ENCODE measurements at places on chromosomes 5 and 9.

DNA sequence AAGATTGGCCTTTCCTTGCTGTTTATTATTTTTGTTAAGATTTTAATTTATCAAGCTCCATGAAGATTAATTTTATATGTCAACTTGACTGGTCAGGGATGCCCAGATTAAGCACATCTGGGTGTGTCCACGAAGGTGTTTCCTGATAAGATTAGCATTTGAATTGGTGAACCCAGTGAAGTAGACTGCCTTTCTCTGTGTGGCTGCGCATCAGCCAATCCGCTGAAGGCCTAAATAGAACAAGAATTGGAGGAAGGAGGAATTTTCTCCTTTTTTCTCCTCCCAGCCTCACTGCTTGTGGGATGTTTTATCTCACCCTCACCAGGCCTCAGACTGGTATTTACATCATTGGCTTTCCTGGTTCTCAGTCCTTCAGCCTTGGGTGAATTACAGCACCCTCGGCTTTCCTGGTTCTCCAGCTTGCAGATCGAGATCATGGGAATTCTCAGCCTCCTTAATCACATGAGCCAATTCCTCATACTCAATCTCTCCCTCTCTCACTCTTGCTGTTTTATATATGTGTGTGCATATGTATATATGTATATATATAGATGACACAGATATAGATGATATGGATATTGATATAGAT lies 135.4 kb upstream of the SPEF2 start:
- no peak for DNase-seq

GRCh38 chr9:124492818-124493217 lies 14.4 kb downstream of the NR5A1 start:
- DNase-seq: no peak

GRCh38 chr5:154254896-154255295 lies 64.4 kb downstream of the GALNT10 start:
- no peak for DNase-seq

DNA sequence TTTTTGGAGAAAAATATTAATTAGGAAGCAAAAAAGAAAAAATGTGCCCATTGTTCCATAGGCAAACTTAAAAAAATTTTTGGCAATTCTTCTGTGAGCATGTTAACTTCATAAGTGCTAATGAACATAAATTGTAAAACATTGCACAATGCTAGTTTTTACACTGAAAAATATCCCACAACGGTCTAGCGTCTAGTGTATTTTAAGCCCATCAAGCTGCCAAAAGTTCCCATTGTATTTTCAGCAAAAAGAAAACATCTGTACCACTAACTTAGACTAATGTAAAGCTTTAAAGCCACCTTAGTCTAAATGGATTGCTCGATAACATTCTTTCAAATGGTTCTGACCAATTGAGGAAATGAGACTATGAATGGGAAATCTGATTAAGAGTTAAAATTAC lies 2.8 kb downstream of the NR6A1 start:
- no peak for DNase-seq

DNA sequence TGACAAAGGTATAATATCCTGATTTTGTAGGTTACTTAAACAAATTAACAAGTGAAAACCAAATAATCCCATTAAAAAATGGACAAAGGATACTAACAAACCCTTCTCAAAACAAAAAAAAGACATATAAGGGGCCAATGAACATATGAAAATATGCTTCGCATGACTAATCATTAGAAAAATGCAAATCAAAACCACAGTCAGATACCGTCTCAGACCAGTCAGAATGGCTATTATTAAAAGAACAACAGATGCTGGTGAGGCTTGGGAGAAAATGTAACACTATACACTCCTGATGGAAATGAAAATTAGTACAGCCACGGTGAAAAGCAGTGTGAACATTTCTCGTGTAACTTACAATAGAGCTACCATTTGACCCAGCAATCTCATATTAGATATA lies 1542.2 kb upstream of the CDH9 start:
- no peak for DNase-seq

DNA sequence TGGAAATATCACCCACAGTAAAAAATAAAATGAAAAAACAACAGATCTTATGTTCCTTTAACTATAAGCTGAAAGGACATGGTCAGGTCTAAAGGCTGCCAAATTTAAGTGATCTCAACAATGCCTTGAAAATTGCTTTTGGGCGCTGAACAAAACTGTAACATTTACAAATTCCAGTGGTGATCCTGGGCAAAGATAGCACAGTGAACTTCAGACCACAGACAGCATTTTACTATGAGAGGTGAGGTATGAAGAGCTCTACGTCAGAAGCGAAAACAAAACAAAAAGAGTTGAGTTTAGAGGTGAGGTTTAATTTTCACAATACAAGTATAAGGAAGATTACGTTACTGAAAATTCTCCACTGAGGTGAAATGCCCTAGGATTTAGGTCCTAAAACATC lies 165.8 kb upstream of the STK32A start:
- no peak for DNase-seq

- DNase-seq: no peak
Measured at GRCh38 chr5:149839761-149840160, 104.8 kb downstream of the PDE6A start.

DNA sequence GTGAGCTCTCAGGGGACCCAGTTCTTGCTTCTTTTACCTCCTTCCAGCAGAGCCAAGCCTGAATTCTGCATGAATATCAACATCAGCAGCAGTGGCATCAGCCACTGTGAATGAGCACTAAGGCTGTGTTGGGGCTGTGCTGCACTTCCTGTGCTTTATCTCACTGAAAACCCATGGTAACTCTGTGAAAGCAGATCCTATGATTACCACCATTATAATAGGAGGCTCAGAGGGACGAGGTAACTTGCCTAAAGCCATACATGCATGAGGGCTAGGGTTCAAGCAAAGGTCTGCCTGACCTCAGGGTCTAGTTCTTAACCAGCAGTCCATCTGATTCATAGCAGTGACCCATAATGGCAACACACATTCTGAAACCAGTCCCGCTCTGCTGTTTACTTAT lies 60.5 kb upstream of the RAPGEF1 start:
- no peak for DNase-seq

DNA sequence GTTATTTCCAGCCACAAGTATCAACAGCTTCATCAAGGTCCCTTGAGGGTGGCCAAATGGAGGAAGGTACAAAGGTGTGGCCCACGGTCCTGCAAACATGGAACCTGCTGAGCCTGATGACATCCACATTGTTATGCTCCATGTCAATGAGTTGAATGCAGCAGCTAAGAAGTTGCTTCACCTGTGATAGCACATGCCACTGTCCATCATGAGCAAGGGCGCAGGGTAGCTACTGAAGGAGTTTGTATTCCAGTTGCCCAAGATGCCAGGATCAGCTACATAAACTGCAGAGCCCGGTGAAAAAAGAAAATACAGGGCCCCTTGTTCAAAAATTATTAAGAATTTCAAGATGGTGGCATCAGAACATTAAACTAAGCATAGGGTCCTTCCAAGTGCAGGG lies 24.2 kb downstream of the LSM11 start:
- DNase-seq: no peak

- DNase-seq: no peak
Measured at GRCh38 chr9:103041961-103042360, 46.8 kb downstream of the CYLC2 start.

DNA sequence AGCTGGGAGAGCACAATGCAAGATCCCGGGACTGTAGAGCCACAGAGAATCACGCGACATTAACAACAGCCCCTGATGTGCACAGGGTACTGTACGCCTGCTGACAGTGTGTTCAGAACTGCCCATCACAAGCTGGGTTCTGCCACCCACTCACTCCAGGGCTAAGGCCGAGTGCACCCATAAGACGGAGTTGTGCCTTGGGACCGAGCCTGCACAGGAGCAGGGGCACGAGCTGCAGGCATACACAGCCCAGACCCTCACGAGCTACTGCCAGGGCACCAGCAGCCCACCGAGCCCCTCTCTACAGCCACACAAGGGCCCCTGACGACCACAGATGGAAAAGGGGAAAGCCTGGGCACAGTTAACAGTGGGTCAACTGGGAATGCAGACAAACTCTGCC lies 67.8 kb downstream of the CAMSAP1 start:
- DNase-seq: no peak

DNA sequence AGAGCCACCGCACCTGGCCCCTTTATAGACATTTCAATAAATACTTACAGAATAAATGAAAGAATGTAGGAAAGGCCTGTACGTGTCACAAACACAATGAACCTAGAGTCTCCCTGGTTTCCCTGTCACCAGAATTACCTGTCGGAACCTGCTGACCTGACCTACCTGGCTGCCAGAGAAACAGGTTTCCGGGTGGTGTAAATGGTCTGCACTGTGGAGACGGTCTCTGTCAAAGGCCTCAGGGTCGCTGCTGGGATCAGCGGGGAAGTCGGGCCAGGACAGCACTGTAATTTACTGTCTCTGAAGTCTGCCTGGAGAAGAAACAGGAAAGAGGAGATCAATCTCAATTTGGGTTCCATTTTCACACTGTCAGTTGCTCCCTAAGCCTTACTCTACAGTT lies 9.3 kb upstream of the FRRS1L start:
- no peak for DNase-seq

DNA sequence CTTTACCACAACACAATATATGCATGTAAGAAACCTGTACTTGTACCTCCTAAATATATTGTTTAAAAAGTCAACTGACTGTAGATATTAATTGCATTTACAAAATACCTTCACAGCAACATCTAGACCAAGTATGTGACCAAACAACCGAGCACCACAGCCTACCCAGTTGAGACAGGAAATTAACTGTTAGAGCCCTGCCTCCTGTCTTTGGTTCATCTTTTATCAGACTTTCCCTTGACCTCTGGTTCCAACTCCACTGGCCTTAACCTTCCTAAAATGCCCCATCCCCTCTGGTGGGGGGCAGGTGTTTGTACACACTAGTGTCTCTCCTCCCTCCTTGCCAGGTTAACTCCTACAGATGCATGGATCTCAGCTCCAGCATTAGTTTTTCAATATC lies 155.0 kb upstream of the PANK3 start:
- no peak for DNase-seq

DNA sequence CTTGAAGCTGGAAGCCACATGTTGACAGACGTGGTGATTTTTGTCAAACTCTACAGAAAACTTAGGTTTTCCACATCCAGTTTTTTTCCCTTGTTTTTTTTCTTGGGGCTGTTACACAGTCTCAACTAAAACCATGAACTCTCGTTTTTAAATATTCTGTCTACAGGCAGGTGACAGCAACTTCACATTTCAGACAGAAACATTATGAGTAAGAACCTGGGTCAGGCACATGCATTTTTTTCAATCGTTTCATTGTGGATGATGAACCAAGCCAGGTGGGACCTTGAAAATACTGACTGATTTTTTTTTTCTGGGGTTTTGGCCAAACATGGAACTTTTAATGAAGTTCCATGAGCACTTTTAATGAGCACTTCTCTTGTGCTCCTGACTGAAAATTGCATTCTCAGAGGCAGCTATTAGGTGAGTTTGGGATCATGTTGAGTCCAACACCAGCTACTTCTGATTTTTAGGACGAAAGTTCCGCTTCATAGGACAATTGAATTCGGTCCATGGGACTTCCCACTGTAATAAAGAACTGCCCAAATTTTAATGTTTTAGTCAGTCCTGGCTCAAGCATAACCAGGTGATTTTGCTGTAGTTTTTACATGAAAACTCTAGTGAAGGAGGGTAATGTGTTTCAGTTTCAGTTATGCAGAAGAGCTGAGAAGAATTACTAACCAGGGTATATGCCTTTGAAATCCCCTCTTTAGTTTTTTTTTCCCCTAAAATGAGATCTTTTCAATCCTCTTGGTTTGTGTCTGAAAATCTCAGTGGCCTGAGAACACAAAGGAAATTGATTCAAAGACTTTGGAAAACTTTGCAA lies 93.2 kb upstream of the ADAMTS16 start:
- DNase-seq: no peak

- DNase-seq: no peak
Measured at GRCh38 chr9:137396634-137397367, 26.2 kb downstream of the EXD3 start.

- peak; percentile 54 for DNase-seq
Measured at GRCh38 chr5:177111720-177112394, 21.7 kb upstream of the NSD1 start.

DNA sequence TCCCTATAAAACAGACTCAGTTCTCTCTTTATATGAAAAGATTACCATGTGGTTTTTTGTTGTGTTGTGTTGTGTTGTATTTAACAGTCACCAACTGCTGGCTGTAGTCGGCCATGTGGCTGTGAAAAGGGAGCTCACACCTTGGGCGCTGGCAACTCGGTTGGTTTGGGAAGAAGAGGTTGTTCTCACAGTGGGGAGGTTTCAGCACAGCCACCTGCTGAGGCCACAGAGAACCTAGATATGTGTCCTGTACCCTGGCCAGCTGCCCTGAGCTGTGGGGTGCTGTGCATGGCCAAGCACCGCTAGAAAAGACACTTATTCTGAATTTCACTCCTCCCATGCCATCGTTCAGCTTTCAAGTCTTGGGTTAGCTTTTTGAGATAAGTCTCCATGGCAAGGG lies 58.8 kb downstream of the SYK start:
- no peak for DNase-seq

- no peak for DNase-seq
Measured at GRCh38 chr5:55603922-55604321, 69.2 kb upstream of the PLPP1 start.

GRCh38 chr9:112925058-112925641 lies 34.5 kb upstream of the SLC46A2 start:
- DNase-seq: no peak

GRCh38 chr5:118883362-118883761 lies 105.0 kb downstream of the DTWD2 start:
- no peak for DNase-seq

DNA sequence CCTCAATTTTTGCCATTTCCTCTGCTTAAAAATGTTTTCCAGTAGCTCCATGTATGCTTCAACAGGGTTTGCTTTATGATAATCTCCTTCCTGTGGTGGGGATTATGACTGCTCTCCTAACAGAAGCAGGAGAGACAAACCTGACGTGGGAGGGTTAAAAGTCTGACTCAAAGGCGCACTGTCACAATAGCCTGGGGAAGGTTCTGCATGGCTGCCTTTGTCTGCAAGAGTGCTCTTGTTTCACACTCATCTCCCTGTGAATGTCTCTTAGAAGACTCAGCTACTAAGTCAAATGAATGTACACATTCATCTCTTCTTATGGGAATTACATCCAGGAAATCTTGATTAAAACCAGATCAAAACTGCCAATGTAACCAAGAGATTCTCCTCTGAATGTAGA lies 90.9 kb upstream of the MTAP start:
- no peak for DNase-seq

DNA sequence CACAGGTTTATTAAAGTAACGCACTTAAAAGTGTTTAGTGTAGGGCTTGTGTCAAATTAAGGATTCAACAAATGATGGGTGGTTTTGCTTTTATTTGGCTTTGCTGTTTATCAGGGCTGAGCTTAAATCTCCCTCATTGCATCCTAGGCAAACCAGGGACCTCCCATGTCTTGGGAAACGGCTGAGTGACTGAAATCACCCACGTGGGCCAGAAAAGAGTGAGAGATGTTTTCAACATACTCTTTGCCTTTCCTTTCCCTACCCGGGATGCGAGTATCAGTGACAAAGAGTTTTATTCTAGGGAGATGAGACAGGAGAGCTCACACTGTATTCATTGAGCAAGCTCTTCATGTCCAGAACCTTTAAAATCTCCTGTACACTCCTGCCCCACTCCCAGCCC lies 23.3 kb downstream of the KCNMB1 start:
- no peak for DNase-seq

- no peak for DNase-seq
Measured at GRCh38 chr5:136075466-136075891, 46.7 kb downstream of the TGFBI start.

Measured in effector memory CD8-positive, alpha-beta T cell (primary cell).